CD4-positive, alpha-beta T cell treated with Interferon alpha-2 for 1 hour (primary cell): ENCODE measurements at places on chromosomes 12 and 14.

DNA sequence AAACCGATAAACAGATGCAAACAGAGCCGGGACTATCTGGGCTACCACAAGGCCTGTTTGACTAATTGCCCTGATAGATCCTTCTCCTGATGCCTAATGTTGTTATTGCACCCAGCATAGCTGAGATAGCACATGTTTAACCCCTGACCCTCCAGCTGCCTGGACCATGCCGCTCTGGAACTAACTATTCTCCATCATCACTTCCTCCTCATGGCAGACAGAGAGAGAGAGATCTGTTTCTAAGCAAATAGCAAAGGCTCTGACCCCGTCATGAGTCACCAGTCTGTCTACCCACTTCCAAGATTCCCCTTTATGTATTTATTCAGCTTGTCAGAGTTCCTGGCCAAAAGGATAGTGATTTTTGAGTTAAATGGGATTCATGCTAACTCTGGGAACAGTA is 58.2 kb upstream of the FLRT2 start:
- DNase-seq: no peak

DNA sequence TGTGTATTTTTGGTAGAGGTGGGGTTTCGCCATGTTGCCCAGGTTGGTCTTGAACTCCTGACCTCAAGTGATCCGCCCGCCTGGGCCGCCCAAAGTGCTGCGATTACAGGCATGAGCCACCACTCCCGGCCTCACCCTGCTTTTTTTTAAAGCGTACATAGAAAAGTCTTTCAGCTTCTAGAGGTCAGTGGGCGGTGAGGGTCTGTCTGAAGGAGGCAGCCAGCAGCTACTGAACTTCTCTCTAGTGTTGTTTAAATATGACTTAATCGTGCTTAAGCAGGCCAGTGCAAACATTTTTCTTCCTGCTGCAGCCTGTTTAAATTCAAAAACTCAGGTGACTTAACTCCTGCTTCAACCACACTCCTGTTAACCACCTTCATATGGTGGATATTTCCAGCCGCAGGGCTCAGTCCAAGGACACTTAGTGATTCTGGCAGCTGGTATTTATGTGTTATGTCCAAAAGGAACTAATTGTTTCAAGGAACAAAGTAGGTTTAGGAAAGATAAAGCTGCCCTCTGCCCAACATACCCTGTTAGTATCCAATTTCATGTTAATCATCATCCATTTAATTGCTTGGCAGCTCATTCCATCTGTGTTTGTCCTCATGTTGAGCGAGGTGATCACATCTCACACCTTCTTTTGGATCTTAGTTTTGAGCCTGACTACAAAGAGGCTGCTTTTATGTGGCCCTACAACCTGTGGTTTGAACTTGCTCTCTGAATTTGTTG is 2.0 kb downstream of the PRKAB1 start:
- DNase-seq: no peak

- DNase-seq: no peak
These were observed 209.2 kb downstream of the ALX1 start for GRCh38 chr12:85489194-85489593.

DNA sequence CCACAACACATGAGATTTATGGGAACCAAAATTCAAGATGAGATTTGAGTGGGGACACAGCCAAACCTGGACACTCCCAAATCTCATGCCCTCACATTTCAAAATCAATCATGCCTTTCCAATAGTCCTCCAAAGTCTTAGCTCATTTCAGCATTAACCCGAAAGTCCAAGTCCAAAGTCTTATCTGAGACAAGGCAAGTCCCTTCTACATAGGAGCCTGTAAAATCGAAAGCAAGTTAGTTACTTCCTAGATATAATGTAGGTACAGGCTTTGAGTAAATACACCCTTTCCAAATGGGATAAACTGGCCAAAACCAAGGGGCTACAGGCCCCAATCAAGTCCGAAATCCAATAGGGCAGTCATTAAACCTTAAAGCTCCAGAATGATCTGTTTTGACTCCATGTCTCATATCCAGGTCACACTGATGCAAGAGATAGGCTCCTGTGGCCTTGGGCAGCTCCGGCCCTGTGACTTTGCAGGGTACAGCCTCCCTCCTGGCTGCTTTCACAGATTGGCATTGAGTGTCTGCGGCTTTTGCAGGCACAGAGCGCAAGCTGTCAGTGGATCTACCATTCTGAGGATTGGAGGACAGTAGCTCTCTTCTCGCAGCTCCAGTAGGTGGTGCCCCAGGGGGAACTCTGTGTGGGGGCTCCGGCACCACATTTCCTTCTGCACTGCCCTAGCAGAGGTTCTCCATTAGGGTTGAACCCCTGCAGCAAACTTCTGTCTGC is 60.1 kb downstream of the LRIG3 start:
- DNase-seq: no peak

GRCh38 chr12:118166946-118167345 is 31.0 kb downstream of the PEBP1 start:
- no peak for DNase-seq

DNA sequence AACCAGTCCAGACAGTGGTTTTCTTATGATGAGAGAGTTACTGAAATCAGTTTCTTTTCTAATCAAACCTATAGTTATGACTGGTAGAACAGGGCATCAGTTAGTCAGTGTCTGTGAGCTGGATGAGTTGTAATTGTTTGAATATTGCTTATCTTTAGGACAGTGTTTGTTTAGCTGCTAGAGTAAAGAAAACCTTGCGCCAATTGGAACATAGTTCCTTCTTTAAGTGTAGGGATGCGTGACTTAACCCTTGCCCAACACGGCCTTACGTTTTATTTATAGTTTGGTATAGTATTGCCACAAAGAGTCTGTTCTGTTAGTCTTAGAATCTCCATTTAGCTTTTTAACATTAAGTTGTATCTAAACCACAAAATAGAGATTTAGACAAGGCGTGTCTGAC is 572.6 kb downstream of the SLC16A7 start:
- no peak for DNase-seq

DNA sequence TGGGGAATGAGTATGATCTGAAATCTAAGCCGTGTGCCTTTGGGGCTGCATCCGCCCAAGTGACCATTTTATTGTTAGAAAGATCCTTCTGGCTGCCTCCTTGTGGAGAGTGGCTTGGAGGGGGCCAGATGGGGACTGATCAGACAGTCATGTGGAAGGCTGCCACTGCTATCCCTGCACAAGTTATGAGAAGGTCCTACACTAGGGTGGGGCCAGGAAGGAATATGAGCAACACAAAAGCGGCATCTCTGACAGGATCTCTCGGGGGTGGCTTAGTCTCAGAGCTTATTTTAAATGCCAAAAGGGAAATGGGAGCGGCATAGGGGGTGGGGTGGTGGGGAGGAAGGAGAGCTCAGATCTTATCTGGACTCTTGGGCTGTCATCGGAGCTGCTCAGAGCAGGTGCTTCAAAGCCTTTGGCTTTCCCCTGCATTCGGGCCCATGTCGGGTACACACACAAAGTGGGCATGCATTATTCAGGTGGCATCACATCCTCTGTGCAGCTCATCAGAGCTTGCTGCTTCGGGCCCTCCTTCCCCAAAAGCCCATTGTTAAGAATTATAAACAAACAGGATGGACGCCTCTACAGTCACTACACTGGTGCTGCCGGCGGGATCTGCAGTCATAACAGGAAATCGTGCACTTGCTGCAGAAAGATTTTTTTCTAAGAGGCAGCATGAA is 805.4 kb downstream of the VRK1 start:
- peak; percentile 81 for DNase-seq

GRCh38 chr12:225012-225411 is 11.1 kb upstream of the SLC6A12 start:
- no peak for DNase-seq

DNA sequence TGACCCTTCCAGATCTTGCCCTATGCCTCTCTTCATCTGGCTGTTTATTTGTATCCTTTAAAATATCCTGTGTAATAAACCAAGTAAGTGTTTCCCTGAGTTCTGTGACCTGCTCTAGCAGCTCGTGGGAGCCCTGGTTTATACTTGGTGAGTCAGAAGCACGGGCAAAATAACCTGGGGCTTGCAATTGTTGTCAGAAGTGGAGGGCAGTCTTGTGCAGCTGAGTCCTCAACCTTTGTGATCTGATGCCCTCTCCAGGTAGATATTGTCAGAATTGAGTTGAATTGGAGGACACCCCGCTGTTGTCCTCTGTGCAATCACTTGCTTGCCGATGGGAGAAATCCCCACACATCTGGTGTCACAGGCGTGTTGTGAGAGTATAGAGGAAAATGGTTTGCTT is 62.5 kb upstream of the PRICKLE1 start:
- DNase-seq: no peak

DNA sequence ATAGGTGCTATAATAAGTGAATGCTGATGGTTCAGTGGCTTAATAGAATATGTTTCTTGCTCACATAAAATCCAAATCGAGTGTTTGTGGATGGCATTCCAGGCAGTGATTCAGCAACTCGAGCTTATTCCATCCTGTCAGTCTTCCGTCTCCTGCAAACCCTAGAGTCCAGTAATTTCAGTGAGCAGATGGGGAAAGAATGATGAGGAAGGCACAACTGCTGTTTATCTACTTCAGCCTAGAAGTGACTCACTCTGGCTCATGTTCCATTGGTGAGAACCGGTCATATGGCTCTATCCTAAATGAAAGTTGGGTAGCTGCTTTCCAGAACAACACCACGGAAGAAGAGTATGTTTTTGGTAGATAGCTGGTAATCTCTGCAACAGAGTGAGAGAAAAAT is 421.8 kb upstream of the PDE3A start:
- no peak for DNase-seq

DNA sequence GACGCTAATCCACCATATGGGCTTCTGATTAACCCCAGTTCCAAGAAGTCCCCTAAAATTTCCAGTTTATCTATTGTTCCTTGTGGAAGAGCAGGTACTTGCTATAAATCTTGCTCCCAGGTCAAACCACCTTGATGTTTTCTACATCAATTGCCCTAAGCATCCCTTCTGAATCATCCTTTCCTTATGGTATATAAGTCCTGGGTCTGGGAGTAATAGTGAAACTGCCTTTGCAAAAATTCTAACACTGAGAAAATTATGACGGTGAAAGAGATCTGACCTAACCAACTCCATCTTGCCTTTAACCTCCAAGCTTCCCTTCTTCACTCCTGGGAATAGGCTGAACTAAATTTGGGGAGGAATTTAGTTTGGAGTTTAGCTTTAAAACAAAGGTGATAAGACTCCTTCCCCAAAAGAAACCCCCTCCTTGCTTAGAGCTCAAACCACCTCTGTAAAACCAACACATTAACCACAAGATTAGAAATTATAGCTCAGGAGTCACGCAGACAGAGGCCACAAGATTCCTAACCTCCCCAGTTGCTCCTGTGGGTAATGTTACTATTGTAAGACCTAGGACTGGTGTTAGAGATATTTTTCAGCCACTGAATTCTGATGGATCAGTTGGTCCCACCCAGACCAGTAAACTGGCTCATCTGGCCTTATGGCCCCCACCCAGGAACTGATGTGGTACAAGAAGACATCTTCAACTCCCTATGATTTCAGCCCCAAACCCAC is 33.8 kb upstream of the DTX1 start:
- no peak for DNase-seq
